SHP77 treated with DMSO at 0.1 percent for 48 hours (cell line): ENCODE measurements at places on chromosomes 4 and X.
A peak's percentile ranks its signal among the peaks of the same experiment; 100 is the strongest.

DNA sequence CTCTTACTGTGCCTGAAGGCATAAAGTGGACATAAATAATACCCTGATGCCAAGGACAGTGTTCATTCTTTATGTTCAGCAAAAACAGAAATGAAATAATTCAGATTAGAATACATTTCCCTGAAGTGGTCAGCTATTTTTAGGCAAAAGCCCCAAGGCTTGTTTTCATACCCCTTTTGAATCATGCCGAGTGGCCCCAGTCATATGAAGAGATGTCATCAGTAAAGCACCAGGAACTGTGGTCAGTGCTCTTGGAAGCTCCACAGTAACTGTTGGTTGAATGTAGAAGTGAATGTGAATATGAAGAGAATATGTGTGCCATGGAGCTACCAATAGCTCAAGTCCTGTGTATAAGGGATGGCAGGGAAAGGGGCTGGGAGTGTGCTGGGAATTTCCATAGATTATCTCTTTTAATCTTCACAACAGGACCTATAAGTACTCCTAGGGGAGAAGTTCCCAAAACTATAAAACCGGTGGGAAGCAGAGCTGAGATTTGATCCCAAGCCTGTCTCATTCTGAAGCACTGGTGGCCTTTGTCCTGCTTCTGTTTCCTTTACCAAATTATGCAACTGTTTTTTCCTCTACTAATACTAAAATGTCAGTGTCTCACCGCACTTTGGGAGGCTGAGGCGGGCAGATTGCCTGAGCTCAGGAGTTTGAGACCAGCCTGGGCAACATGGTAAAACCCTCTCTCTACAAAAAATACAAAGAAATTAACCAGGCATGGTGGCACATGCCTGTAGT lies 52.6 kb downstream of the FNIP2 start:
- no peak for DNase-seq

- no peak for DNase-seq
Measured at GRCh38 chr4:151567056-151567455, 158.1 kb downstream of the FHIP1A start.

GRCh38 chr4:98466868-98467599 lies 191.4 kb downstream of the TSPAN5 start:
- no peak for DNase-seq

DNA sequence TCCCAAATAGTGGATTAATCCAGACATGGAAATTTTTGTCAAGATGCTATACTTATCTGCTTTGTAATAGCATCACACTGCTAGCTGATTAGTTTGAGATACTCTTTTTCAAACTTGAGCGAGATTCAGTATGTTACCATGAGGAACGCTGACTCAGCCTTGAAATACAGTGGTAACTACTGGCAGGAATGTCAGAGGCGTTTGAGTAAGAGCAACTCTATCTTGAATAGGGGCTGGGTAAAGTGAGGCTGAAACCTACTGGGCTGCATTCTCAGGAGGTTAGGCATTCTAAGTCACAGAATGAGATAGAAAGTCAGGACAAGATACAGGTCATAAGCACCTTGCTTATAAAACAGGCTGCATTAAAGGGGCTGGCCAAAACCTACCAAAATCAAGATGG lies 2519.6 kb downstream of the ARAP2 start:
- no peak for DNase-seq

DNA sequence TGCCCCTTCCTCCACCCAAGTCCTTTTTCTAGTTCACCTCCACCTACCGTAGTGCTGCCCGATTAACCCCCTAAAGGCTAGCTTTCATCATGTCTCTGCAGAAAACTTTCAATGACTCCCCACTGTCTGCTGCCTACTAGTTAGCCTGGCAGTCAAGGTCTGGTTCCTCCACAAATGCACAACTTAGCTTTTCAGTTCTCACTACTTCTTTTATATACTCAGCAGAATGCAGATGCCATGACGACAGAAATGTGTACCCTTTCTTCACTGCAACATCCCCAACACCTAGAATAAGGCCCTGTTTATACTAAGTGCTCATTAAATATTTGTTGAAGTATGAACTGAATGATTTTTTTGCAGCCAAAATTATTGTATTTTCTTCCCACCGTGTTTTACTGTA lies 30.9 kb upstream of the RASGEF1B start:
- no peak for DNase-seq

GRCh38 chr4:75370576-75370975 lies 143.6 kb downstream of the RCHY1 start:
- peak; percentile 42 for DNase-seq

- no peak for DNase-seq
Measured at GRCh38 chr4:153520801-153521329, 54.7 kb downstream of the TMEM131L start.

- peak; percentile 25 for DNase-seq
Measured at GRCh38 chrX:150680974-150681373, 12.2 kb upstream of the MTMR1 start.

- DNase-seq, result no peak
Measured at GRCh38 chrX:155995321-155995875, 2.1 kb upstream of the IL9R start.

GRCh38 chrX:18172970-18173369 lies 47.7 kb downstream of the BEND2 start:
- DNase-seq, result no peak

- no peak for DNase-seq
Measured at GRCh38 chrX:125436855-125437254, 117.2 kb downstream of the TEX13C start.

DNA sequence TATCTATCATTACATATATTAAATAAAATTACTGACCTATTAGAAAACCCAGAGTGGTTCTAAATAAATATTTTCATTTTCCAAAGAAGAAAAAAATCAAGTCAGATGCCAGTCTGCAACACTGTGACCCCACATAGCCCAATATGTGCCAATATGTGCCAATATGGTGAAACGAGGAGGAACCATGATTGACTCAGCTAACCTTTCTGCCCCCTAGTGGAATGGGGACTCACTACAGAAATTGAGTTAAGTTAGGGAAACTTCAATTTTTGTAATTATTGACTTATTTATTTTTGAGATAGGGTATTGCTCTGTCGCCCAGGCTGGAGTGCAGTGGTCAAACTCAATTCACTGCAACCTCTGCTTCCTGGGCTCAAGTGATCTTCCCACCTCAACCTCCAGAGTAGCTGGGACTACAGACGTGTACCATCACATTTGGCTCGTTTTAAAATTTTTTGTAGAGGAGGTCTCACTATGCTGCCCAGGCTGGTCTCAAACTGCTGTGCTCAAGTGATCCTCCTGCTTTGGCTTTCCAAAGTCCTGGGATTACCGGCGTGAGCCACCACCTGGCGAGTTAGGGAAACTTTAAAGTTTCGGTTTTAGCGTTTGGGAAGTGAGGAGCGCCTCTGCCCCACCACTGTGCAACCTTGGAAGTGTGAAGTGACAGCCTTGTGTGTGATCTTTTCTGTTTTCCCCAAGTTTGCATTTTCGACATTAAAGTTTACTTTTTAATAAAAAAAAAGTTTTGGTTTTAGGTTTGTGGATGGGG lies 116.8 kb upstream of the SHISA3 start:
- DNase-seq, result no peak

DNA sequence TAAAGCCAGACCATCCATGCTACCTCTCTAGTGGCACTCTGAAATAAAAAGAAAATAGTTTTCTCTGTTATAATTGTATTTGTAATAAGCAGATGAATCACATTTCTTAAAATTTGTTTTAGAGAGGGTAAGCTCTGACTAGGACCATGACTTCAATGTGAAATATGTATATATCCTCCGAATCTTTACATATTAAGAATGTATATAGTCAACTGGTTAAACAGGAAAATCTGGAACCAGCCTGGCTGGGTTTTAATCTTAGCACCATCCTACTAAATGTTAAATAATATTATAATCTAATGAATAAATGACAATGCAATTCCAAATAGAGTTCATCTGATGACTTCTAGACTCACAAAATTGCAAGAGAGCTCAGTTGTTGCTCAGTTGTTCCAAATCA lies 1.5 kb downstream of the FGB start:
- DNase-seq, result no peak

GRCh38 chrX:41984628-41985027 lies 61.3 kb upstream of the CASK start:
- no peak for DNase-seq

- no peak for DNase-seq
Measured at GRCh38 chrX:129741880-129742758, 3.3 kb downstream of the XPNPEP2 start.

- no peak for DNase-seq
Measured at GRCh38 chrX:42616981-42617380, 161.0 kb downstream of the PPP1R2C start.

DNA sequence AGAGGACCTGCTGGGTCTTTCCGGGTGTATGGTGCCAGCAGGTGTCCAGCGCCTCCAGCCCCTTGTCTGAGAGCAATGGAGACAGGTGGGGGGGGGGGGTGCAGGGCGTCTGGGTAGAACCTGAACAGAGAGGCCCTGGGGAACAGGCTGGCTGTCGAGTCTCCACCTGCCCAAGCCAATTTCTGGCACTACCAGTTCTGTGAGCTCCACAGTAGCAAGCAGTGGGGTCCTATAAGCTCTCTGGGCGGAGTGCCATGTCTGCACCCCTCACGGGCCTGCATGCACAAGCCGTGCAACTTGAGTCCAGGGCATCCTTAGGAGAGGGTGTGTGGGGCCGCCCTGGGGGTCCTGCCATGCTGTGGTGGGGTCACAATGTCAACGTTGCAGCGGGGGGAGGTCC lies 10.1 kb upstream of the FGFR3 start:
- DNase-seq, result no peak
